ENCODE measurements at places on chromosomes 5 and 9. TPM values are rescaled to one million over a fixed set of nuclear protein-coding genes. Genes with fewer than 3 reads are reported as not detected.

SLC36A3 gene
- not detected for total RNA-seq

SPATA31A3 gene
- total RNA-seq = not detected

SLC28A3 gene
- total RNA-seq = 0.55 TPM

DNA sequence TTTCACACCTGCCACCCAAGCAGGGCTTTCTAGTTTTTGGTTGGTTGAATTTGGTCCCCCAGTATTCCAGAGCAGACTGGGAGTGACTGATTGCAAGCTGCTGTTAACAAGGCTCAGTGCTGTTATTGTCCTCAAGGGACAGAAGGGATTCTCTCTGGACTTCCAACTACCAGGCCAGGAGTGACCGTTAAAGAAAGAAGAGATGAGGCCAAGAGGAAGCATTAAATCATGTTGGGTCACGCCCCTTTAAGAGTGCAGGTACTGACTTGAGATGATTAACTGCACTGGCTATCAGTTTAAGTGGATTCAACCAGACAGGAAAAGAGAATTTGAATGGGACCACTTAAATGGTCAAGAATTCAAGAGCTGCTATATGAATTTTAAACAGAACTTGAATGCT, 220.8 kb upstream of the PCSK5 start:
- DNase-seq = no peak

DNA sequence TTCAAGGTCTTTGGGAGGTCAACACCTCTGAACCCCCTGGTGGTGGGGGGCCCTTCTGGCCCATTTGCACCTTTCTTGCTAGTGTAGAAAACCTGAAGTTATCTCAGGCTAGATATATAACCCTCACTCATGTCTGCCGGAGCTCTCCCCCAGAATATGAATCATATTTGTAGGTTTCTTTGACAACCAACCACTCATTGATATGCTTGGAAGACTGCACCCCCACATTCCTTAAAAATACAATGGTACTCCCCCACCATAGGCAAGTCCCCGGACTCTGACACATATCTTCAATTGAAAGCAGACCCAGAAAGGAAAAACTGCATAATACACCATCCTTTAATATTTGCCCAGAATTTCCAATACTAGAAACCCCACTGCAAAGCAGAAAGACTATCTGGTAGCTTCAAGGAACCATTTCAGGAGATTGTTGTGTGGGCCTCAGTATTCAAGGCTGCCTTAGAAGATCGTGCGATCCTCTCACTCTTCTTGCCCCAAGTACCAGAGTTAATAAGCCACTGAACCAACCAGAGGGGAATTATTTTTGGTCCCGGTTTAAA, 978 bp upstream of the UBE2B start:
- DNase-seq = no peak

GPR21 gene
- total RNA-seq = 3.4 TPM

DNA sequence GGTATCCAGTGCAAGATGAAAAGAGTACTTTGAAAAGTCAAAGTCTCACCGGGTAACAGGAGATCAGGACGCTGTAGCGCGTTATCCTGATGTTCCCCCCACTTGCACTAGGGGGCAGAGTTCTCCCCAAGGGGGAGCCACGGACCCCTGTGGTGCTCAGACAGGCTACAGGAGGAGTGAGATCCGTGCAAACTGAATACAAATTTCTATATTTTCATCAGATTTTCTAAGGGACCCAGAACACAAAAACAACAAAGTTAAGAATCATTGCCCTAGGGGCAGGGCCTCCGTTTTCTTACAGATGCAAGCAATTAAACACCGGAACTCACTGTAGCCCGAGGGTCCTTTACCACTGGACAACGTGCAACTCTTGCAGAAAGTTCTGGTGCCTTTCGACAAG, 2.0 kb downstream of the MYO10 start:
- DNase-seq = peak; percentile 74

TMEM215 gene
- total RNA-seq = not detected

DNA sequence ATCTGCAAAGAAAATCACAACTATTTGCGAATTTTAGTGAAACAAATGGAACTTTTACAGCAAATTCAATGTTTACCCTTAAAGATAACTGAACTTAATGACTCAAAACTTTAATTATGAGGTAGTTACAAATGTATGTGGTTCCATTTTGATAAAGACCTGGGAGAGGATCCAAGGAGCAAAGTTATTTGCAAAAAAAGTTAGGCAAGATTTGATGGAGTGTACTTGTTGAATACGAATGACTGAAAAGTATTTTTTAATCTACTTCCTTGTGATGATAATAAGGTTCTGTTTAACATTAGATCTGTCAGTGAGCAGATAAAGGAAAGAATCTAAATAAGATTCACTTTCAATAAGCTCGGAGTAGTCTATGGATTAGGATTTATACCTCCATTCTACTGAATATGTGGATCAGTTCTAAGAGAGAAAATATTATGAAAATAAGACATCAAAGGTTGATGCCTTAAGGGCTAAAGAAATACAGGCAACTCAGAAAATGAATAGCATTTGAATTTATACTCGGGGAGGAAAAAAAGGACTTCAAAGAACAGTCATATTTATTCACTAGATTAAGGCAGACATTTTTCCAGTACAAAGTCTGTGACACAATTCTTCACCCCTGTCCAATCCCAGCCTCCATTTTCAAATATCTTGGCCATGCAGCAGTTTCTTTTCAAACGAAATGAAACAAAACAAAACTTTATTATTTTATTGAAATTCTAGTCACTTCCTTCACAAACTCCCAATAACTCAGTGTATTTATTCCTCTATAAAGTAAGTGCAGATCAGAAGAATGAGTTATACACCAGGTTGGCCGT, 199.8 kb downstream of the PDE4D start:
- no peak for DNase-seq

GRCh38 chr5:24703934-24704333, 59.2 kb upstream of the CDH10 start:
- DNase-seq = no peak

GRCh38 chr9:71602652-71603051, 165.7 kb downstream of the CEMIP2 start:
- DNase-seq = no peak

DNA sequence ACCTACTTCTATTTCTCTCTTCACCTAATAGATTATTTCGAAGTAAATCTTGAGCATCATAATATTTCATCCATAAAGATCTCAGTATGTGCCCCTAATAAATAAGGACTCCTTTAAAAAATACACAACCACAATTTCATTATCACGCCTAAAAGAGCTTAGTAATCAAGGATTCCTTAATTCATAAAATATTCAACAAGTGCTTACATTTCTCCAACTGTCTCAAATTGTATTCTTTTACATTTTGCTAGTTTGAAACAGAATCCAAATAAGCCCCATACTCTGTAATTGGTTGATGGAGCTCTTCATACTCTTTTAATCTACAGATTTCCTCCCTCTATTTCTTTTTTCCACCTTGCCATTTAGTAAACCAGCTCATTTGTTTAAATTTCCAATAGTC, 317.6 kb downstream of the NDUFS4 start:
- DNase-seq = no peak

- DNase-seq = no peak
Measured at GRCh38 chr9:131727795-131728545, 11.9 kb downstream of the RAPGEF1 start.

GRCh38 chr5:154317916-154318315, 127.4 kb downstream of the GALNT10 start:
- DNase-seq = no peak

DNA sequence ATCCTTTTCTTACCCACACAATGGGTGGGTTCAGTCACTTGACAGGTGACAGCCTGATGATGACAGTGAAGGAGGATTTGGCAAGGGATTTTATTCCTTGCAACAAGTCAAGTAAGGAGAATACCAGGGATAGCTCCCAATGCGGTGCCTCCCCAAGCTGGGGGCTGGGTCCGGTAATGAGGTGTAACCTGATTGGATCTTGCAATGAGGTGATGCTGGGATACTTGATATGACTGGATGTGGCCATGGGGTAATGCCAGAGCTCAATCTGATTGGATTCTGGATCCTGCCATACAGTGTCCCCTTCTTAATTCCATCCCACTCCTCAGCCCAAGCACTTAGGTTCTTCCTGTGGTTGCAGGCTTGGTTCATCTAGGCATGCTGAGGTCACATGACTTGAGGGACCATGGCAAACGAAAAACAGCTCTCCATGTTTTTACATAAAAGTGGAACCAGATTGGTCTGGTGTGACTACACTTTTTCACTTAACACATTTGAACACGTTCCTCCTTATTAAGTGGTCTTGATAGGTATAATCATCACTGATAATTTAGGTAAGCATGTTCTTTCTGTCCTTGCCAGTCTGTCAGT, 181.1 kb downstream of the PDZD2 start:
- no peak for DNase-seq

GRCh38 chr5:153744751-153745150, 254.3 kb downstream of the GRIA1 start:
- no peak for DNase-seq

GRCh38 chr5:77935506-77936364, 159.6 kb upstream of the TBCA start:
- DNase-seq = no peak

GRCh38 chr9:97505845-97506244, 4.4 kb downstream of the TMOD1 start:
- no peak for DNase-seq

GRCh38 chr9:122252796-122253195, 11.8 kb downstream of the RBM18 start:
- DNase-seq = no peak

PHF24 gene
- 0.29 TPM for total RNA-seq

DNA sequence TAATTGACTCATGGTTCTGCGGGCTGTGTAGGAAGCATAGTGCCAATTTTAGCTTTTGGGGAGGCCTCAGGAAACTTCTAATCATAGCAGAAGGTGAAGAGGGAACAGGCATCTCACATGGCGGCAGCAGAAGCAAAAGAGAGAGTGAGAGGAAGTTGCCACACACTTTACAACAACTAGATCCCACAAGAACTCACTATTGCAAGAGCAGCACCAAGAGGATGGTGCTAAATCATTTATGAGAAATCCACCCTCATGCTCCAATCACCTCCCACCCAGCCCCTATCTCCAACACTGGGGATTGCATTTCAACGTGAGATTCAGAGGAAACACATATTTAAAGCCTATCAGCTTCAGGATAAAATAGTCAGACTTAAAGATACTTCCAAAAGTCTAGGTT, 36.1 kb upstream of the LPAR1 start:
- DNase-seq = no peak

SLIT3 gene
- total RNA-seq = 18.8 TPM

GRCh38 chr5:120252839-120253238, 211.3 kb upstream of the PRR16 start:
- no peak for DNase-seq

ZBED3 gene
- 38.0 TPM for total RNA-seq

IPO11 gene
- total RNA-seq = 32.7 TPM

DND1 gene
- total RNA-seq = 3.1 TPM

GRCh38 chr9:135268981-135269380, 181.5 kb downstream of the OLFM1 start:
- DNase-seq = no peak

DNA sequence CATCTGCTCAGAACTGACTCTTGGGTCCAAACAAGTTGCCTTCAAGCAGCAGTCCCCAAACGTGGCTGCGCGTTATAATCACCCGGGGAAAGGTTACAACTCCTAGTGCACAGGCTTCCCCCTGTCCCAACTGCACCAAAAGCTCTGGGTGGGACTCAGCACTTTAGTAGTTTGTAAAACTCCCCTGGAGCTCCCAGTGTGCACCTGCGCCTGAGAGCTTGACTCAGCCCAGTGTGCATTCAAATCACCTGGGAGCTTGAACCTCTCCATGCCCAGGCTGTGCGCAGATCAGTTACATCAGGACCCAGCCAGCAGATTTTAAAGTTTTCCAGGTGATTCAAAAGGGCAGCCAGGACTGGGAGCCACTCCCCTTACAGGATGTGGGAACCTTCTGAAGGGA, 151.4 kb downstream of the COL23A1 start:
- no peak for DNase-seq

- DNase-seq = no peak
Measured at GRCh38 chr5:176625966-176626875, 4.1 kb downstream of the SNCB start.

DNA sequence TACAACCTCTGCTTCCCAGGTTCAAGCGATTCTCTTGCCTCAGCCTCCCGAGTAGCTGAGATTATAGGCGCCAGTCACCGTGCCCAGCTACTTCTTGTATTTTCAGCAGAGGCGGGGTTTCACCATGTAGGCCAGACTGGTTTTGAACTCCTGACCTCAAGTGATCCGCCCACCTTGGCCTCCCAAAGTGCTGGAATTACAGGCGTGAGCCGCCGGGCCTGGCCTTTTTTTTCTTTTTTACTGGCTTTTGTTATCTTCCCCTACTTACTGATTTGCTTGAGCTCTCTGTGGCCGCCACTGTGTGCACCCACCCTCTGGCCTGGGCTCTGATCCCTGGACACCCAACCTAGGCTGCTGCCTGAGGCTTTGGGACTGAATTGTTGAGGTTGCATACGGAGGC, 60.3 kb downstream of the ANKRD33B start:
- no peak for DNase-seq

DNA sequence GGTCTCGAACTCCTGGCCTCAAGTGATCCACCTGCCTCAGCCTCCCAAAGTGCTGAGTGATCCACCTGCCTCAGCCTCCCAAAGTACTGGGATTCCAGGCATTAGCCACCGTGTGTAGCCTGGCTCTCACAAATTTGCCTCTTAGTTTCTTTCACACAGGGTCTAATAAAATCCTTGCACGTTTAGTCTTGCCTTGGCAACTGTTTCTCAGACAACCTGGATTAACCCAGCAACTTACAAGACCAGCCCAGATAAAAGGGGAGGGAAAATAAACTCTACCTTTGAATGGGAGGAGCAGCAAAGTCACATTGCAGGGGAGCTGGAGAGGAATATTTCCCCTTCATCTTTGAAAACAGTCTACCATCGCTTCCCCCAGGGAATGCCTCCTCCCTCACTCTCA, 29.3 kb upstream of the GNA14 start:
- DNase-seq = no peak

- DNase-seq = no peak
Measured at GRCh38 chr5:159242656-159243055, 20.4 kb upstream of the UBLCP1 start.

GRCh38 chr5:33227247-33227646, 213.5 kb upstream of the TARS1 start:
- no peak for DNase-seq

LRSAM1 gene
- total RNA-seq = 28.5 TPM

- DNase-seq = no peak
Measured at GRCh38 chr9:130241198-130241535, 24.4 kb upstream of the HMCN2 start.

GRCh38 chr5:16265141-16265540, 85.5 kb upstream of the MARCHF11 start:
- DNase-seq = no peak

- no peak for DNase-seq
Measured at GRCh38 chr9:109963079-109963478, 183.1 kb downstream of the PALM2AKAP2 start.

DNA sequence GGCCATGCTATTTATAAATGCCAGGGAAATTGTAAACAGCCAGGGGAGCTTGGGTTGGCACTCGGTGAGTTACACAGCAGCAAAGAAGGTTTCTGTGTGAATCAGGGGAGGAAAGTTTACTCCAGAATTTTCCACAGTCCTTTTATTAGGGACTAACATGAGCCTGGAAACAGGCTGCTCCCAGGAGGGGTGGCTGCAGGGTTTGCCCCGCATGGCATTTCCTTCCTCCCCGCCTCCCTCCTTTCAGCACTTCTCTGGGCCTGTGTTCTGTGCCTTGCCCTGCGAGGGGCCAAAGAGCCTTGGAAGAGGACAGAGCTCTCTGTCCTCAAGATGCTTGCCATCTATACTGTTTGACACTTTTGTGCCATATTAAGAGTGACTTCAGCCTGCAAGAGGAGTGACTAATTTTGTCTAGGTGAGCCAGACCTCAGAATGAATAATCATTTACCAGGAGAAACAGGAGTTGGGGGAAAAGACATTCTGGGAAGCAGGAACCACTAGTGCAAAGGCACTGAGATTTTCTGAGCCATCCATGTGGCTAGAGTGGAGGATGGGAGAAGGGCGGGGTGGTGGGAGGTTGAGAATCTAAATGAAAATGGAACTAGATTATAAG, 1.8 kb downstream of the GSN start:
- DNase-seq = no peak
